ENCODE measurements at places on chromosomes 1 and 21. TPM values are rescaled to one million over a fixed set of nuclear protein-coding genes. Genes with fewer than 3 reads are reported as not detected.
A peak's percentile ranks its signal among the peaks of the same experiment; 100 is the strongest.

Gene GUCA2B
- not detected for polyA plus RNA-seq

Gene ATP1A4
- not detected for polyA plus RNA-seq

Gene PHLDA3
- polyA plus RNA-seq, result 9.2 TPM

Gene SPRR4
- not detected for polyA plus RNA-seq

Gene ZNF326
- polyA plus RNA-seq, result 74.1 TPM

Gene TPTE
- not detected for polyA plus RNA-seq

Gene CHI3L1
- polyA plus RNA-seq, result 8.1 TPM

Gene CFAP141
- not detected for polyA plus RNA-seq

Gene SIM2
- polyA plus RNA-seq, result 28.3 TPM

Gene SPOCD1
- 0.26 TPM for polyA plus RNA-seq

- no peak for DNase-seq
Measured at GRCh38 chr21:31795992-31796391, 64.1 kb upstream of the SCAF4 start.

- DNase-seq, result peak; percentile 8
Measured at GRCh38 chr1:66752000-66752592, at the start of gene DYNLT5. Gene DYNLT5 (plus strand): TSS chr1:66752459. CDS start chr1:66754659, 2,200 bp downstream.

- DNase-seq, result no peak
Measured at GRCh38 chr21:15291621-15292266, 226.9 kb upstream of the NRIP1 start.

GRCh38 chr21:32920474-32920873, 105.3 kb upstream of the OLIG2 start:
- no peak for DNase-seq

GRCh38 chr1:227559926-227560325, 3.4 kb upstream of the ZNF678 start:
- DNase-seq, result no peak

GRCh38 chr1:25727635-25728286, 72.2 kb upstream of the SELENON start:
- DNase-seq, result no peak

- DNase-seq, result no peak
Measured at GRCh38 chr1:21616372-21616771, 52.8 kb downstream of the RAP1GAP start.

DNA sequence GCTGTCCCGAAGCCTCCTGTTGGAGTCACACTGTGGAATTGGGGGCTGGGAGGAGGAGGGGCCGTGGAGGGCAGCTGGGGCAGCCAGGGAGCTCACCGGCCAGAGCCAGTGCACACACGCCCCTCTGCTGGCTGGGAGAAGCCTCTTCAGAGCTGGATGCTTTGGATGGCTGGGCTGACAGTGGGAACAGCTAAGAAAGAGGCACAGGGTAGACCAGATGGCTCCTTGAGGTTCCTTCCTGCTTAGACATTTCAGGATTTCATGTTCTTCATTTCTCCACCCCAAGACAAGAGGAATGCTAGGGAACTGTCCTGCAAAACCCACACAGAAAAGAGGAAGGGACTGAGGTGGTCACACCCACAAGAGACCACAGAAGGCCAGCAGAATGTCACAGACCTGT, 254.8 kb upstream of the VAMP3 start:
- no peak for DNase-seq

DNA sequence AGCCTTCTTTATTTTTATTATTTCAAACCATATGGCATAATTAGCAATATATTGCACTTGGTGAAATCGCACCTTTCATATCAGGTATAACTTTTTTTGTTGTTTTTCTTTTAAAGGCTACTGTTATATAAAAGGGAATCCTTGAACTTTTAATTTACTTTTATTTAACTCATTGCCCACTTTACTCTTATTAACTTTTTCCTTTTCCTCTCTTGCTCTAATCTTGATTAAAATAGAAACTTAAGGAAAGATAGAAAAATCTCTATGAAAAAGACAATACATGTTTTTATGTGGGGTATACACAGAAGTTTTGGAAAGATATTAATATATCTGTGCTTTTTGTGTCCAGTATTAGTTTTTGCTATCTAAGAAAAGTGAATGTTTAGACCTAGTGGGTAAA, 805.8 kb downstream of the USP25 start:
- no peak for DNase-seq

DNA sequence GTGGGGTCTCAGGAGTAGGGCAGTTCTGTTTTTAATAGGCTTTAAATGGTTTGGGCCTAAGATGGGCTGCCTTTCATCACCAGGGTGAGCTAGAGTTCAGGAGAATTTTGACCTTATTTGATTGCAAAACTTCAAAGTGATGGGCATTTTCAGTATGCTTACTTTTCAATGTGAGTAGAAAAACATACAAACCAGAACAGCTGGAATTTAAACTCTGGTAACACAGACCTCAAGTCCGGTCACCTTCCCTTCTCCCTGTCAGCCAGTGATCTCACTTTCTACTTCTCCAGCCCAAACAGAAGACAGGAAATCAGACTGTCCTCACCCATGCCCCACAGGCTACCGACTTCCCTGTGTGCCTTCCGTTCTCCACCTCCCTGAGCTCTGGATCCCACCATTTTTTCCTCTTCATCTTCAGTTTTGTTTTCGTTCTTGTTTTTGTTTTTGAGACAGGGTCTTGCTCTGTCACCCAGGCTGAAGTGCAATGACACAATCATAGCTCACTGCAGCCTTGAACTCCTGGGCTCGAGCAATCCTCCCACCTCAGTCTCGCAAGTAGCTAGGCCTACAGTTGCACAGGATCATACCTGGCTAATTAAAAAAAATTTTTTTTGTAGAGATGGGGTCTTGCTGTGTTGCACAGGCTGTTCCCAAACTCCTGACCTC, 374.0 kb downstream of the CAMTA1 start:
- no peak for DNase-seq

DNA sequence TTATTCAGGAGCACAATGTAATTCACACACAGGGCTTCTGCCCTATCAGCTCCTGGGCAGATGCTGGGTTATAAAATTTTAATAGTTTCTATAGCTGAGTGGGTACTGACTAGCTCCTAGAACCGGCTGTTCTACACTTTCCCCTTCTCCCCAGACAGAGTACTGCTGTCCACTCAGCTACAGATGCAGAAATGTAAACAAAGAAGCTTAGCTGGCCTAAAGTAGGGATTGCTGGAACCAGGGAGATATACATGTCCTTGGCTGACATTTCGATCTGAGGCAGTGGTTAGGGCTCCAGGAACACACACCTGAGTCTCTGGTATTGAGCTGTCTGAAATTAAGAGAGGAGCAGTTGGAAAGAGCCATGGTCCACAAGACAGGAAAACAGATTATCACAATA, 211.5 kb upstream of the USP24 start:
- no peak for DNase-seq

DNA sequence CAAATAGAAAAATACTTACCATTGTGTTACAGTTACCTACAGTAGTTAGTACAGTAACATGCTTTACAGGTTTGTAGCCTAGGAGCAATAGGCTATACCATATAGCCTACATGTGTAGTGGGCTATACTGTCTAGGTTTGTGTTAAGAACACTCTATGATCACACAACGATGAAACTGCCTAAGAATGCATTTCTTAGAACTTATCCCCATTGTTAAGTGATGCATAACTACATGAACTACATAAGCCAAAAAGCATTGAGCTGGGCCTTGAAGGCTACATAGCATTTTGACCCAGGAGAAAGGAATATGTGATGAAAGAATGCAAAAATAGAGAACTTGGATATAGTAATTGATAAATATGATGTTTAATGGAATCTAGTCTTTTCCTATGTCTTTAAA, 46.4 kb upstream of the JUN start:
- no peak for DNase-seq

DNA sequence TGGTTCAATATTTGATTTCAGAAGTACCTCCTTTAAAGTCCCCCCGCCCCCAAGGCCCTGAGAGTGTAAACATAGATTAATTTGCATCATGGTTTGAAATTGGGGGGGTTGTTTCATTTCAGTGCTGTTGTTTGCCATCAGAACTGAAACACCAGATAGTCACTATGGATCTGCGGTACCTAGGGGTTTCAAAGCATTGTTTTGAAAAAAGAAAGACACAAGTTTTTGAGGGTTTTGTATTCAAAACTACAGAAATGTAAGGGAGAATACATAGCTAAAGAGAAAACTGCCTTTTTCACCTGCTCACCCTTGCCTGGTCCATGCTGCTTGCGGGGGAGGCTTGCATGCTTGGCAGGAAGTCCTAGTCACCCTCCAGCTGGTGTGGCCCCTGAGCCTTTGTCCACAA, 59.3 kb downstream of the ACP6 start:
- DNase-seq, result no peak

DNA sequence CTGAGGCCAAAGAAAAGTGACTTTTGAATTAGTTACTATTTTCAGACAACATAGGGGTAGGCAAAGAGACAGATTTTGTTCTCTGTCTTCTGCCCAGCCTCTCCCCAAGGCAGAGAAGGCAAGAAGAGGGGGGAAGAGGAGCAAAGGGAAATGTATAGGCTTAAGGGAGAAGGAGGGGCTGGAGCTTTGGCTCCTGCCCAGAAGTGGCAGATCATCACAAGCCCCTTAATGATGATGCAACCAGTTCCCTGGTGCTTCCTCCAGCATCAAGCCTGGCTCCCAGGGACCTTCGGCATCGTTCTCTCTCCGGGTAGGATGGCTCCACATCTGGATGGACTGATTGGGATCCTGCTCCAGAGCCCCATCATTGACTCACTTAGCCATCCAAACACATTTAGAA, 112.8 kb downstream of the KCND3 start:
- no peak for DNase-seq

- DNase-seq, result no peak
Measured at GRCh38 chr1:156862997-156863599, 2.4 kb downstream of the NTRK1 start.

DNA sequence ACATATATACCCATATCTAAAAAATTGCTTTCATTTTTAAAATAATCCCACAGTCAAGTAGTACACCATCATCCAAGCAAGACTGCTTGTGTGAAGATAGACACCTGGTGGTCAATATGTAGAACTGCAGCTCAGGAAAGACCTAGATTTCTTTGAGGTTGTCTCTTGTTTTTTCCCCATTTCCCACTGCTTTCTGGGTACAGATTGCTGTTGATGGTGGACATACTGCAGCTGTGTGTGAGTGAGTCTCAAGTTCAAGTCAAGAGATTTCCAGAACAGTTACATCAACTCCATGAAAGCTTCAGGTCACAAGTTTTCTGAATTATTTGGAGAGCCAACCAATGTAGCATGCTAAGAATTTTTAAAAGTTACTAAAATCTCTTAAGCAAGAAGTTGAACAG, 306.4 kb downstream of the DUSP10 start:
- DNase-seq, result peak; percentile 36

- no peak for DNase-seq
Measured at GRCh38 chr1:84603941-84604830, 29.9 kb upstream of the CTBS start.
